Myocyte (in vitro differentiated cells): ENCODE measurements at places on chromosomes 5 and 9.

GRCh38 chr5:167063788-167064187, 1227.7 kb upstream of the WWC1 start:
- DNase-seq: no peak

DNA sequence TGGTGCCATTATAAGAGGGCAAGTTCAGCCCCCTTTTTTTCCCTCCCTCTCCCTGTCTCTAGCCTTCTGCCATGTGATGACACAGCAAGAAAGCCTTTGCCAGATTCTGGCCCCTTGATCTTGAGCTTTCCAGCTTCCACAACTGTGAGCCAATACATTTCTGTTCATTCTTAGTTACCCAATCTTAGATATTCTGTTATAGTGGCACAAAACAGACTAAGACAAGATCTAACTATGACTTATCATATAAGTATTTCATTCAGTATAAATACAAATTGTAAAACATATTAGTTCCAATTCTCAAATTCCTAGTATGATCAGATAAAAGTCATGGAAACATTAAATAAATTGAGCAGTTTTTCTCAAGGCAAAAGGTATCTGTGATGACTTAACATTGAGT, 276.3 kb downstream of the COX7C start:
- no peak for DNase-seq

GRCh38 chr9:128927731-128928411, 7.1 kb downstream of the PHYHD1 start:
- DNase-seq: no peak

DNA sequence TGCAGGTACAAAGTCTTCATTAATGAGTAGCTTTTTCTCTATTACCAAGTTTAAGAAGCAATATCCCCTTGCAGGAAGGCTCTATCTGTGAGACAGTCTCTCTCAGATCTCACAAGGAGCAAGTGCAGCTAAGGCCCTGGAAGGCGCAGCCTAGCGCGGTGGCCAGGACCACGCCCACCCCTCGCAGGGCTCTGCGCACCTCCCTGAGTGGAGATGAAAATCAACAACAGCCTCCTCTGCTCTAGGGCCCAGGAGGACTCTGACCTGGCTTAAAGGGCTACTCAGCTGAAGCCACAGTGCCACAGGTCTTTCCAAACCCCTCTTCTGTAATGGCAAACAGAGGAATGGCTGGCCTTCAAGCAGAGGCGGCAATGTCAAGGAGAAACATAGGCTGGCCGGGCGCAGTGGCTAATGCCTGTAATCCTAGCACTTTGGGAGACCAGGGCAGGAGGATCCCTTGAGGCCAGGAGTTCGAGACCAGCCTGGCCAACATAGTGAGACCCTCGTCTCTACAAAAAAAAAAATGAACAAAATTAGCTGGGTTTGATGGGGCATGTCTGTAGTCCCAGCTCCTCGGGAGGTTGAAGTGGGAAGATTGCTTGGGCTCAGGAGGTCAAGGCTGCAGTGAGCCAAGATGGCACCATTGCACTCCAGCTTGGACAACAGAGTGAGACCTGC, 11.9 kb downstream of the SEC16A start:
- DNase-seq: no peak

- no peak for DNase-seq
Observed at GRCh38 chr9:79952401-79952800, 380.6 kb downstream of the TLE4 start.

GRCh38 chr5:73437101-73437776, 11.3 kb downstream of the FOXD1 start:
- peak; percentile 85 for DNase-seq
